ENCODE measurements at places on chromosomes 11 and 22. TPM values are rescaled to one million over a fixed set of nuclear protein-coding genes. Genes with fewer than 3 reads are reported as not detected.

DNA sequence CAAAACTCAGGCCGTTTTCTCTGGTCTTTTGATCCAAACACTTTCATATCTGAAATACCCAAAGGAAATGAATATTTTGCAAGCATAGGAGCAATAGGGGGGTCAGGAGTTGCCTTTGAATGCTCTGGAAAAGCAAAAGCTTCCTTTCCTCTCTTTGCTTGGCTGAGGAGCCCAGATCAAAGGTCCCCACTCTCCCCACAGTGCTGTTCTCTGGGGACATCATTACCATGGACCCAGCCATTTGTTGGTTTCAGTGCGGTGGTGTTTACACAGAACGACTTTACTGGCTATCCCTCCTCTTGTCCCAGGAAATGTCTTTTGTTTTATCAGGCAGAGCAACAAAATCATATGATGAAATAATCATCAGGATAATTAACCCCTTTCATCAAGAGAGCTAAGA, 1089.1 kb downstream of the TBC1D22A start:
- H3K4me1 ChIP-seq, result peaks cover 38% of the 10 kb centered on the region
- H3K4me3 ChIP-seq, result no peak overlapping the region
- peak overlapping the region; percentile 70 for H3K27ac ChIP-seq
- no peak for DNase-seq
- H3K36me3 ChIP-seq, result no peaks in the 10 kb centered on the region

GRCh38 chr11:35305670-35306382, 113.5 kb downstream of the SLC1A2 start:
- DNase-seq, result peak; percentile 44
- no peak overlapping the region for H3K4me3 ChIP-seq
- H3K27ac ChIP-seq, result no peak overlapping the region
- H3K27me3 ChIP-seq, result no peaks in the 10 kb centered on the region
- H3K4me1 ChIP-seq, result no peaks in the 10 kb centered on the region
- H3K36me3 ChIP-seq, result no peaks in the 10 kb centered on the region

DNA sequence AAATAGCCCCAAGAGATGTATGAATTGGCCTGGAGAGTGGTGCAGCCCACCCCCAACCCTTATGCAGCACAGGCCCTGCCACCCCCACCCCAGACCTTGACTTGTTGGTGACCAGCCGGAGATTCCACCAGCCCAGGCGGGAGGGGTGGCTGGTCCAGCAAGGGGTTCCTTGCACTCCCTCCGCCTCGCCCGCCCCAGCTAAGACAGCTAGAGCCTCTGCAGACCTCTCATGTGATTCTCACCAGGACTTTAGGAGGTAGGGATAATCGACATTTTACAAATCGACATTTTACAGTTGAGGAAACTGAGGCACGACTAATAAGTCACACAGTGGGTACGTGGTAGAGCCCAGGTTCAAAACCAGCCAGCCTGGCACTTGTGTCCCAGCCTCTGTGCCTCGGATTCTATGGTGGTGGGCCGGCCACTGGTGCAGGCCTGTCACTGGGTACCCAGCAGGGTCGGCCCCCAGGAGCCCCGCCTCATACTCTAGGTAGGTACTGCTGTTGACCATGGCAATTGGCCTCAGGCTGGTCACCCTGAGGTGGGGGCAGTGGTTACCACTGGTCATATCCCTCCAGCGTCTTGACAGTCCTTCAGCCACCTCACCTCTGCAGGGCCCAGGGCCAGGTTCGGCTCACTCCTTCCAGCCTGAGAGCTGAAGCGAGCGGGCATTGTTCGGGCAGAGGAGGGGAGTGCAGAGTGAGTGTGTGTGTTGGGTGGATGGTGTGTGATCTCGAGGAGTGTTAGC, 35.0 kb upstream of the MYRF start:
- H3K27me3 ChIP-seq, result no peaks in the 10 kb centered on the region
- H3K27ac ChIP-seq, result no peak overlapping the region
- no peak overlapping the region for H3K4me3 ChIP-seq
- DNase-seq, result no peak

DNA sequence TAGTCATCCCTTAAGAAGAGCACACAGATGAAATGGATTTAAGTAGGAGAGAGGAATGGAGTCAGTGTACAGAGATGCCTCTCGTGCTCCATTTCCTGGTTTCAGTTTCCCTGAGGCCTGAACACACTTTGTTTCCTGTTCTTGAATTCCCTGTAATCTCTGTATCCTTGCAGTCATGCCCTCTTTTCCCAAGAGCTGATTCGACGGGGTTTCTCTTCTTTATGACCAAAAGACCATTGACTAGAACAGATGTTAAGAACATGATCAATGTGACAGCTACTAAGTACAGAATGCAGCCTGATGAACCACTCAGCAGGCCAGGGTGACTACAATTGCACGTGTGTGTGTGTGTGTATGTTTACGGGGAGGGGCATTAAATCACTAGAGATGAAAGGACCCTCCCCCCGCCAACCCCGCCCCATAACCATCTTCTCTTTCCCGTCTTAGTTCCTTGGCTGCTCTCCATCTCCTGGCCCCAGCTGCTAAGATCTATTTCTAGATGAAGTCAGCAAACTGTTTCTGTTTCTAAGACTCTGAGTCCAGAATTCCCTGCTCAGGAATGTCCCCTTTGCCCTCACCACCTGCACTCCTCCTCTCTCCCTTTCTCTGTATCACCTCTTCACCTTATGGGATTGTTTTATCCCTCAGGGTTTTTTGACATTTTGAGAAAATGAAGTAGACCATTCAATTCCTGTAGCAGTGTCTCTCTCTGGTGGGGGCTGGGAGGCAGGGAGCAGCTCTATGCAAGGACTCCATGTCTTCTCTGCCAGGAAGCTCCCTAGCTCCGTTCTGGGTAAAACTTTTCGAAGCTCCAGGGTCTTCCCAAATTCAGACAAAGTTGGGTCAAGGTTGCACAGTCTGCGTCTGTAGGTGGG, 26.0 kb downstream of the SLC22A6 start:
- H3K27me3 ChIP-seq, result no peaks in the 10 kb centered on the region
- H3K4me1 ChIP-seq, result peaks cover 13% of the 10 kb centered on the region
- no peak overlapping the region for H3K27ac ChIP-seq

DNA sequence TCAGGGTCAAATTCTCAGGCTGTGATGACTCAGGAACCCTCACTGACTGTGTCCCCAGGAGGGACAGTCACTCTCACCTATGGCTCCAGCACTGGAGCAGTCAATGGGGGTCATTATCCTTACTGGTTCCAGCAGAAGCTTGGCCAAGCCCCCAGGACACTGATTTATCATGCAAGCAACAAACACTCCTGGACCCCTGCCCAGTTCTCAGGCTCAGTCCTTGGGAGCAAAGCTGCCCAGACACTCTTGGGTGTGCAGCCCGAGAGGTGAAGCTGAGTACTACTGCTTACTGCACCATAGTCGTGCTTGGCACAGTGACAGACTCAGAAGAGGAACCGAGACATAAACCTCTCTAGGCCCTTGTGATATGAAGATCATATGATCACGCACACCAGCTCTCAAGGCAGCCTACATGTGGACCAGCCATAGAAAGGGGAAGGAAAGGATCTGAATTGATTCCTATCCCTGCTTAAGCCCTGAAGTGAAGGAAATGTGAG, 58.2 kb downstream of the ZNF280B start:
- DNase-seq, result peak; percentile 25
- H3K4me1 ChIP-seq, result peaks cover 17% of the 10 kb centered on the region
- no peaks in the 10 kb centered on the region for H3K36me3 ChIP-seq
- H3K4me3 ChIP-seq, result no peak overlapping the region

DNA sequence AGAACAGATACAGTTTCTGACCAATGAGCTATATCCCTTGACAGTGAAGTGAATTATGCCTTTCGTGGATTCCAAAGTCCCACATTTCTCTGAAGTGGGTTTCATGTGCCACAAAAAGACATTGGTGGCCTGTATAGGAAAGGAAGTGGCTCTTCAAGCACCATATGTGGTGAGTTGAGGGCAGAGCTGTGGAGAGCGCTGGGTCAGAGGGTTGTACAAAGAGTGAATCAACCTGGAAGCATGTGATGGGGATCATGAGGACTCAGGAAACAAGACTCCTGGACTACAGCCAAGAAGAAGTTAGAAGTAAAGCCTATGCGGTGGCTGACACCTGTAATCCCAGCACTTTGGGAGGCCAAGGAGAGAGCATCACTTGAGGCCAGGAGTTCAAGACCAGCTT, 579 bp upstream of the SLC5A4 start:
- no peak for DNase-seq
- H3K27ac ChIP-seq, result no peak overlapping the region
- H3K4me1 ChIP-seq, result no peaks in the 10 kb centered on the region
- no peak overlapping the region for H3K4me3 ChIP-seq

- H3K4me1 ChIP-seq, result no peaks in the 10 kb centered on the region
- H3K4me3 ChIP-seq, result no peak overlapping the region
- H3K27me3 ChIP-seq, result no peaks in the 10 kb centered on the region
- H3K36me3 ChIP-seq, result peaks cover 17% of the 10 kb centered on the region
- DNase-seq, result no peak
- H3K27ac ChIP-seq, result no peak overlapping the region
Observed at GRCh38 chr22:40310768-40311120, 35.6 kb upstream of the ADSL start.

DNA sequence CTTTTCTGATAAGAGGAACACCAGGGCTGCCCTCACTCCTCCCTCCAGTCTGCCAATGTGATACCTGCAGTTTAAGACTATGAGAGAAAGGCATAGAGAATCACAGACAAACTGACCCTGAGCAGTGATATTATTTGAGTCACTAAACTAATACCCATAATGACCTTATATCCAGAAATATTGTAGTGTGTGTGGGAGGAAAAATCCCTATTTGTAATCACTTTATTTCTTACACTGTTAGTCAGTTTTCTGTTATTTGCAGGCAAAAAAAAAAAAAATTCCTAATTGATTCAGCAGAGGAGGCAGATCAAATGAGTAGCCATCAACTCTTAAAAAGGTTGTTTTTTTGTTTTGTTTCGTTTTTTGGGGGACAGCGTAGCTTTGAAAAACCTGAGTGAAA, 82.5 kb downstream of the MAML2 start:
- no peaks in the 10 kb centered on the region for H3K27me3 ChIP-seq
- no peak overlapping the region for H3K4me3 ChIP-seq
- DNase-seq, result no peak

DNA sequence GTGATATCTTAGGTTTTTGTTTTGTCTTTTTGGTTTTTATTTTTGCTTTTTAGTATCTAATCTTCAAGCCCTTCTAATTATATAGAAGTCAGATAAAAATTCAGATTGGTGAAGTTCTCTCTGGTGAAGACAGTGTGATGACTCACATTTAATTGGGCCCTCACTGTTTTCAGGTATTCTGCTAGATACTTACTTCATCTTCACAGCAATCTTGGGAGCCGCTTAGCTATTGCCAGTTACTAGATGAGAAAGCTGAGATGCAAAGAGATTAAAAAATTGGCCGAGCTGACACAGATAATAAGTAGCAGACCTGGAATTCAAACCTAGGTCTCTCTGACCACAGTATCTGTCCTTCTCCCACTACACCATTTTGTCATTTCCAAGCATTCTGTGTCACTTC, 75.0 kb downstream of the PPP2R1B start:
- no peak for DNase-seq
- H3K27me3 ChIP-seq, result no peaks in the 10 kb centered on the region
- no peak overlapping the region for H3K4me3 ChIP-seq
- no peaks in the 10 kb centered on the region for H3K36me3 ChIP-seq

DNA sequence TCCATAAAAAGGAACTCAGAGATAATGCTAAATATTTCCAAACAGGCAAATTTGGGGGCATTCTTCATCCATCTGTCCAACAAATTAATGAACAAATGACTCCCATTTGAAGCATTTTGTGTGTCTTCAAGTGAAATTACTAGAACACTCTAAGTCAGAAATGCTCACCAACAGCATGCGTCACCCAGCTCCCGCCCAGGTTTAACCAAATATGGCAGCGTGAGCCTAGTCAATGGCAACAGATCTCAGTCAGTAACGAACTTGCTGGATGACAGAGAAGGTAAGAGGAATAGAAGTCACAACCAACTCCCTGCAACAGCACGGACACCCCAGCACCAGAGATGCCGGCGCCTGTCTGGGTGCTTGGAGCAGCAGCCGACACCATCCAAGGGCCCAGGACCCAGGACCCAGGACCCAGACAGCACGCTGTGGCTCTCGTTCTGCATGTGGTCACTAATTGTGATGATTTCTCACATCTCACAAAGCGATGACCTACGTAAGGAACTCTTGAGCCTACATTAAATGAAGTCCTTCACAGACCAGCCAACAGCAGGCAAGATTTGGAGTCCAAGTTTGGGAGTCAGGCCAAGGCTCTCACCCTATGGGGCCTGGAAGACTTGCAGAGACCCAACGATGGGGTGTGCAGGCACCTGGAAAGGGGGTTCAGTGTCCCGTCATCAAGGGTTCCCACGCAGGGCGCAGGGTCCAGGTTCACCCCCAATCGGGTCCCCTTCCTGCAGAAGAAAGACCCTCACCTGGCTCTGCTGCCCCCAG, 556.9 kb downstream of the BRD1 start:
- H3K4me3 ChIP-seq, result no peak overlapping the region
- H3K4me1 ChIP-seq, result no peaks in the 10 kb centered on the region
- no peak for DNase-seq
- H3K27me3 ChIP-seq, result peaks cover 55% of the 10 kb centered on the region

- H3K4me3 ChIP-seq, result no peak overlapping the region
- peaks cover 3% of the 10 kb centered on the region for H3K36me3 ChIP-seq
- no peaks in the 10 kb centered on the region for H3K27me3 ChIP-seq
- H3K4me1 ChIP-seq, result no peaks in the 10 kb centered on the region
Observed at GRCh38 chr11:24312464-24313238, 184.2 kb upstream of the LUZP2 start.

GRCh38 chr22:46421267-46421666, 85.8 kb downstream of the TRMU start:
- H3K36me3 ChIP-seq, result no peaks in the 10 kb centered on the region
- H3K27ac ChIP-seq, result no peak overlapping the region
- no peaks in the 10 kb centered on the region for H3K4me1 ChIP-seq
- H3K4me3 ChIP-seq, result no peak overlapping the region
- no peak for DNase-seq

DNA sequence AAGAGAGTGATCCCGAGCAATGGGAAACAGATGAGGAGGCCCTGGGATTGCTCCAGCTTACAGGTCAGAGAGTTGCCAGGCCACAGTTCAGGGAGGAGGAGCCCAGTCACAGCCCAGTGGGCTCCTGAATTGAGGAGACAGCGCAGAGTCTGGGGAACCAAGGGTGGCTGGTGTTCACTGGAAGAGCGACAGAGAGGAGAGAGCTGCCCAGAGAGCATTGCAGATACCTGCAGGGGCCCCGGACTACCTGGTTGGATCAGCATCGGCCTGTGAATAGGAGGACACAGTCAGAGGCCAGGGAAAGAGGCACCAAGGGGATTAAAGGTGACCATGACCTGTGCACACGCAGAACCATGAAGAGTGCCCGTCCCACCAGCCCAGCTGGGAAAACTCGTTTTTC, 648.6 kb downstream of the TBC1D22A start:
- no peaks in the 10 kb centered on the region for H3K36me3 ChIP-seq
- H3K4me1 ChIP-seq, result no peaks in the 10 kb centered on the region
- H3K27ac ChIP-seq, result no peak overlapping the region
- H3K4me3 ChIP-seq, result no peak overlapping the region
- DNase-seq, result no peak

- no peak for DNase-seq
- H3K4me3 ChIP-seq, result no peak overlapping the region
- no peaks in the 10 kb centered on the region for H3K27me3 ChIP-seq
- H3K36me3 ChIP-seq, result peaks cover 25% of the 10 kb centered on the region
- H3K4me1 ChIP-seq, result peaks cover 27% of the 10 kb centered on the region
Observed at GRCh38 chr11:19642185-19643158, 70.2 kb upstream of the NAV2 start.

The SCGB1D2 gene
- total RNA-seq, result not detected

The BRSK2 gene
- total RNA-seq, result not detected

The KCNE3 gene
- total RNA-seq, result not detected

The SEC14L2 gene
- total RNA-seq, result 3.4 TPM

The SLC17A6 gene
- not detected for total RNA-seq

The SLC2A11 gene
- 1.9 TPM for total RNA-seq

The PPP6R3 gene
- total RNA-seq, result 143 TPM
